ENCODE measurements at places on chromosomes 2 and 18. TPM values are rescaled to one million over a fixed set of nuclear protein-coding genes. Genes with fewer than 3 reads are reported as not detected.

Gene NT5C1B
- total RNA-seq, result not detected

Gene NT5DC4
- not detected for total RNA-seq

Gene MAP3K20
- total RNA-seq, result 52.0 TPM

Gene DSG4
- total RNA-seq, result not detected

Gene OXER1
- total RNA-seq, result 1.1 TPM

Gene DLGAP1
- total RNA-seq, result 5.4 TPM

Gene GKN2
- 77.2 TPM for total RNA-seq

Gene MYCN
- 0.49 TPM for total RNA-seq

Gene TRAF3IP1
- 20.8 TPM for total RNA-seq

Gene BCL2
- total RNA-seq, result 17.3 TPM

Gene TRIM54
- total RNA-seq, result not detected

Gene IL1RN
- total RNA-seq, result 41.7 TPM

Gene NAT8
- not detected for total RNA-seq

Gene ANO7
- total RNA-seq, result 2.1 TPM

Gene ASB3
- total RNA-seq, result 29.0 TPM

Gene HOXD3
- total RNA-seq, result 1.7 TPM

Gene PDE1A
- total RNA-seq, result 6.3 TPM

Gene APOB
- total RNA-seq, result 0.49 TPM

Gene UGT1A1
- not detected for total RNA-seq

Gene C2orf78
- total RNA-seq, result not detected

Gene M1AP
- 1.4 TPM for total RNA-seq

Gene OSGEPL1
- 6.7 TPM for total RNA-seq

Gene IL1A
- 1.9 TPM for total RNA-seq

Gene SOX11
- total RNA-seq, result 0.84 TPM

Gene CRYGD
- total RNA-seq, result not detected

Gene KIF1A
- 0.81 TPM for total RNA-seq

All from upper lobe of right lung (tissue), 1 donor.